T-cell (primary cell): ENCODE measurements at places on chromosomes 2 and 18.

- DNase-seq: no peak
Observed at GRCh38 chr2:233745073-233745755, 14.9 kb upstream of the UGT1A1 start.

- peak; percentile 40 for DNase-seq
Observed at GRCh38 chr2:96241900-96242611, 23.7 kb downstream of the TMEM127 start.

DNA sequence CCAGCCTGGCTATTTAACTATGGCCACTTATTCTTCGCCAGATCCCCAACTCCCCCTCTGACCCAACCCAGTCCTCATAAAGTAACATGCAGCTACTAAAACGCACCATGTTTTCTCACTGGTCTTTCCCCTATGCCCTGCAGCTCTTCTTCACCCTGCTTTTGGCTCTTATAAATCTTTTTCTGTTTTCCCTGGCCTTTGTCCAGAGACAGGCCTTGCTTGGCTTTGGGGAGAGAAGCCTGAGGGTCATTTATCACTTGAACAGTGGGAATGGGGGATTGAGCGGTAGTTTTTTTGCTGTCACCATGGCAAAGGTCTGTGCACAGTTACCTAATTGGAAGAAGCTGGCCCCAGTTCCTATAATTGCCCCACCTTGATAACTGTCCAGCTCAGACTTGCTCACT lies 202.9 kb upstream of the NT5C1B start:
- no peak for DNase-seq

- DNase-seq: no peak
Observed at GRCh38 chr2:57943315-57943714, 103.3 kb upstream of the VRK2 start.

GRCh38 chr18:79819968-79820351 lies 22.2 kb downstream of the KCNG2 start:
- no peak for DNase-seq
